ENCODE measurements at places on chromosomes 1 and 21.

- DNase-seq: no peak
Observed at GRCh38 chr1:119083980-119084379, 56.5 kb downstream of the WARS2 start.

DNA sequence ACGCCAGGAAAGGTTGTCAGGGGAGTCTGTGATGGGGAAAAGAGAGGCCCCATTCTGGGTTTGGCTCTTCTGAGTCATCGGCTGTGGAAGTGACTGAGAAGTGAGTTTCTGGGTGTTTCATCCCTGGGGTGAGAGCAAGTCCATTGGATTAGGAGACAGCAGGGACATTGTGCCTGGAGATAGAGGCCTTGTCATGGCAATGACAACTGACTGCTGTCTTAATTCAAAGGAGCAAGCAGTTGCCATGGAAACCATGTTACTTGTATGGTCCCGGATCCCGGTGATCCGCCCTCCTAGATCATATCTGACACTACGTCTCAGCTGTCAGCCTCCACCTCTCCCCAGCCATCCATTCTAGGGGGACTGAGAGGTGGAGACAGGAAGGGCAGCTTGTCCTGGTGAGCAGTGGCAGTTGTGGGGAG is 34.4 kb downstream of the KIAA0040 start:
- no peak for DNase-seq

DNA sequence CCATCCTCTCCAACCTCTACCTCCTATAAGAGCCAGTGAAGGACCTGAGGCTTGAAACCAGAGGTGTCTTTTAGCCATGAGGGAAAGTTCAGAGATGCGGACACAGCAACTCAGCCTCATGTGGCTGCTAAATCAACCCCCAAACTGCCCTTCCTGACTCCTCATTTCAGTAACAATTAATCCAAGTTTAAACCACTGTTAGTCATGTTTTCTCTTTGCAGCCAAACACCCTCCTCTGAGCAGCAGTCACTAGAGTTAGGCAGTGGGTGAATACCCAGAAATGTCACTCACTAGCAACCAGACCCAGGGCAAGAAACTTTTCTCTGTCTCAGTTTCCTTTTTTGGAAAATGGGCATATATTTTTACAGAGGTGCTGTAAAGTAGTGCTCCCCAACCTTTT is 71.2 kb downstream of the KCNJ15 start:
- no peak for DNase-seq

GRCh38 chr1:238652346-238652968 is 733.9 kb upstream of the CHRM3 start:
- no peak for DNase-seq

DNA sequence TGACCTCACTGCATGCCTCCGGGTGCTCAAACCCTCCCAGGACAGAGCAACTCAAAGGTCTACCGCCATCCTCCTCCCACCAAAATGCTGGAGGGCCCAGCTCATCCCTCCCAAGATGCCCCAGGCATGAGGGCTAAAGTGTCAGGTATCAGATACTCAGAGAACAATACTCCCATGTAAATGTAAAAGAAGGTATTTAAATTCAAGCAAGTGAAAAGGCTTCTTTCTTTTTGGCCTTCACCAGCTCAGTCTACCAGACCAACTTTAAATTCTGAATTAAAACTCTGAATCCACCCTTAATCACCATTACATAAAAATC is 3.0 kb downstream of the PARP1 start:
- no peak for DNase-seq

DNA sequence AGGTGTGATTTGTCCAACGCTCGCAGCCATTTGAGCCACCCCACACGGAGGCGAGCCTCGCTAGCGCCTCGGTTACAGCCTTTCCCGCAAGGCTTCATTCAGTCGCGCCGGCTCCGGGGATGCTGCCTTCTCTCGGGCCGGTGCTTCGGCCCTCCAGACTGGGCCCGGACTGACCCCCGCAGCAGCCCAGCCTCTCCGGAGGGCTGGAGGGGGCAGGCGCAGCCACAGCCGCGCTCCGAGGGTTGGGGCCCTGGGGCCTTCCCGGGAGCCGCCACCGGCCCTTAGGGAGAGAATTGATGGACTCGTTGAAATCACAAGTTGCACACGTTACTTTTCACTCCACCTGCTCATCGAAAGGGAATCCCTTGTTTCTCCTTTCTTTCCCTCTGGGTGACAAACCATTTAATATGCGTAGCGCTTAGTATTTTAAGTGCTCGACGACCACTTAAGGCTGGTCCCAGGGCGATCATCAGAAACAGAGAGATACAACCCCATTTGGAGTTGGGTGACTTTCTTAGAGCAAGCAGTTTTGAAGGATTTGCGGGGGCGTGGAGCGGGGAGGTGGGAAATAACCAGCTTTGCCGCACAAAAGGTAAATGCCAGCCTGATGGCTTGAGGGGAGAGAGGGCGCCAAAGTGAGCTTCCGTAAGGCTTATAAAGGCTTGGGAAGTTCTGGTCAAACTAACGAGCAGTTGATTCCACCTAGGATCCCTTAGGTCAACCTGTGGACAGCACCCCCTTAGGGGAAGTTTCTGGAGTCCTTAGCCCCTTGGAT is 24.6 kb upstream of the ENAH start:
- DNase-seq: no peak

GRCh38 chr1:40593449-40594186 is 62.2 kb downstream of the ZNF684 start:
- DNase-seq: no peak

DNA sequence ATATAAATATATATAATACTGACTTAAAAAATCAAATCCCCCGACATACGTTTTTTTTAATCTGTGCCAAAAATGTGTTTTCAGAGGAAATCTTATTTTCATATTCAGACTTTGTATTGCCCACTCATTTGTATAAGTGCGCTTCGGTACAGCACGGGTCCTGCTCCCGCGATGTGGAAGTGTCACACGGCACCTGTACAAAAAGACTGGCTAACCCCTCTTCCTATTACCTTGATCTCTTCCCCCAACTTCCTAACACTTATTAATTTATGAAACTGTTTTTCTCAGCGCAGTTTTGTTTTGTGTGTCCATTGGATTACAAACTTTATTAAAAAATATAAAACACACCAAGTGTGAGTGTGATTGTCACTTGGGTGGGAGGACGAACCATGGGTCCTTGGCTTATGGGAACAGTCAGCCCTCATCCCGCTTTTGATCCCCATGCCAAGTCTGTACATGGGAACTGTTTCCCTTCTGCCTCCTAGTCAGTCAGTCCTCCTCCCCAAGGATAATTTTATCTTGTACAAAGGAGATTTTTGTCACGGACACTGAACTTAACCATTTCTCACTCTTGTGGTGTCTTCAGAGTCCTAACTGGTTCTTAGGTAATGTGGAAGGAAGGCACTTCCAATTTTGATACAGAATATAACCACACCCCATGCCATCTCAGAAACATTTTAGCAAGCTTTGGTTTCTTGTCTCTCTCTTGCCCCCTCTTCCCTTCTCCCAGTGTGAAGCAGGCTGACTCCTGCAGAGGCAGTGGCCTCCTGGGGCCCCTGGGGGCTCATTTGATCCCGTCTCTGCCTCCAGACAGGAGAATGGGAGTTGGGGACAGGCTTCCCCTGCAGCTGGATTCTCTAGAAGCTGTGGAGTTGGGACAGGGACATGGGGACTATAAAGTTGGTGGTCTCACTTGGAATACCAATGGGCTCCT is 35.5 kb downstream of the ZBTB17 start:
- DNase-seq: no peak

DNA sequence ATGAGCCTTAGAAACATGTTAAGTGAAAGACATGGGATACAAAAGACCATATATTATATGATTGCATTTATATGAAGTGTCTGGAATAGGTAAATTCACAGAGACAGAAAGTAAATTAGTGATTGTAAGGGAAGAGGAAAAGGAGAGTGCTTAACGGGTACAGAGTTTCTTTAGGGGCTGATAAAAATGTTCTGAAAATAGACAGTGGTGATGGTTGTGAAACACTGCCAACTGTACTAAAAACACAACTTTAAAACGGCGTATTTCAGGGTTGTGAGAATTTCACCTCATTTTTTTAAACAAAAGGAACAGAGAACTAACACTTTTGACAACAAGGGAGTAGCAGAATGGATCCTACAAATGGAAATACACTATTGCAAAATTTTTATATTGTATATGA is 13.4 kb downstream of the COP1 start:
- no peak for DNase-seq

GRCh38 chr1:108892356-108893140 is 15.8 kb downstream of the GPSM2 start:
- no peak for DNase-seq

GRCh38 chr1:110111081-110111480 is 1.2 kb upstream of the UBL4B start:
- DNase-seq: no peak

DNA sequence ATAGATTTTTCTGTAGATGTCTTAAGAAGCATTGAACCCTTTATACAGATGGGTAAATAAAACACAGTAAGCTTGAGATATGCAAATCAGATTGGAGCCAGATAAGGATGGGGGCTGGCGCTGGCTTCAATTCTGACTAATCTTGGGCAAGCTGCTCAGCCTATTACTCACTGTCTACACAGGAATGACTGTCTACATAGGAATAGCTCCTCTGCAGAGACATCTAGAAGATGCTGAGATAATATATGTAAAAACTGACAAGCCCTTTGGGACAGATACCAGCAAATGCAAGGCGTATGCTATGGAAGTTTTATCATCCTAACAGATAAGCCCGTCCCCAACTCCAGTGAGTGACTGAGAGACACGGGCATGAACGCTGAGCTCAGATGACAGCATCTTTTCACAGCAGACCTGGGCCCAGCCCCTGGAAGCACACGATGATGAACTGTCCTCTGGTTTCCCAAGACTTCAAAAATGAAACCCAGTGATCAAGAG is 1.7 kb downstream of the CLDN14 start:
- no peak for DNase-seq

GRCh38 chr1:32817815-32818786 is 648 bp downstream of the S100PBP start:
- peak; percentile 26 for DNase-seq

DNA sequence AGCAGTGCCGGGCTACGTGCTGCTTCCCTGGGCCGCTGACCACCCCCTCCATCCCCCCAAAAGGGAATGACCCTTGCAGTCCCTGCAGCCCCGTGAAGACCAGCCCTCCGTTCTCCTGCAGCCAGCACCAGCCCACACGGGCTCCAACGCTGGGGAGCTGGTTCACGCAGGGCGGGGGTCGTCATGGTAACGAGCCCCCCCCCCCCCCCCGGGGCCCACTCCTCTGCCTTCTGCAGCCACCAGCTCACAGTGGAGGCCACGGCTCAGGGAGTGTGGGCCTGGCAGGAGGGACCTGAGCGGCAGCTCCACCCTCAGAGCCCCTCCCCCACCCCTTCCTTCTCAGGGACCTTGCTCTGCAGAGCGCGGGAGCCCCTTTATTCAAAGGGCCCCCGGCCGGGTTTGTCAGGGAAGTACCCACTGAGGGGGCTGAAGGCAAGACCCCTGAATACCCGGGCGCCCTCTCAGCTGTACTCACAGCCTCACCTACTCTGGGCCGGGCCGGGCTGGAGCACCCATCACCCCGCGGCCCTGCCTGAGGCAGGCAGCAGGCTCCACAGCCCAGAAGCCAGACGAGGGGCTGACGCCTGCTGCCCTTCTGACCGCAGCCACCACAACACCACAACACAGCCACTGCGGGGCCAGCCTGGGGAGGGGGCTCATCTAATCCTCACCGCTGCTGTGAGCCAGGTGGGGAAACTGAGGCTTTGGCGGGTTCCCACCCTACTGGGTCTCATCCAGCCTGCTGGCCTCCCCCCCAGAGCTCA is 12.6 kb downstream of the MEGF6 start:
- DNase-seq: no peak

DNA sequence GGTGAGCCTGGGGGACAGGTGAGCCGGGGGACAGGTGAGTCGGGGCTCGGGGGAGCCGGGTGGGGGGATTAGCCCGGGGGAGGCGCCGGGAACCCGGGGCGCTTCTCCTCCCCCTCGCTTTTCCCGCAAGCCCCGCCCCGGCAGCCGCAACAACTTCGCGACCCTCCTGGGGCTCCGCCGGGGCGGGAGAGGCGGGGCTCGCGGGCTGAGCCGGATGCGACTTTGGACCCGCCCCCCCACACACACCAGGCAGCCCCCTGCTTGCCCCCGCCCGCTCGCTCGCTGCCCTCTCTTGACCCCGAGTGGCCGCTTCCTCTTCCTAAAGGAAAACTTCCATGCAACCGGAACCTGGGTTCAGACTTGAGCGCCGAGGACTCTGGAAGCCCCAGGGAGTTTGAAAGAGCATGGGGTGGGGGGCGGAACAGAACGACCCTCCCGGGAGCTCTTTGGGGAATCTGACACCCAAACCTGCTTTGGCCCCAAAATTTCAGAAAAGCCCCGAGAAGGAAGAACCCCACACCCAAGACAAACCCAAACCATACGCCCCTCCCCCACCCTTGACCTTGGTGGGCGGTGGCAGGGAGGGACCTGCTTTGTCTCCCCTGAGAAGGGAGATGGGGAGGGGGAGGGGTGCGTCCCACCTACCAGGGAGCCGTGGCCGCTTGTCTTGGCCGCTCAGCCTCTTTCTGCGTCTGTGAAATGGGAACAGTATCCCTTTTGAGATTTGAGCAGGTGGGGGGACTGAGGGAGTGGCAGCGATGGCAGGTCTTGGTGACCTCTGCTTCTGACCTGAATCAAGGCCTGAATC is 550 bp downstream of the ARHGEF16 start:
- peak; percentile 4 for DNase-seq

DNA sequence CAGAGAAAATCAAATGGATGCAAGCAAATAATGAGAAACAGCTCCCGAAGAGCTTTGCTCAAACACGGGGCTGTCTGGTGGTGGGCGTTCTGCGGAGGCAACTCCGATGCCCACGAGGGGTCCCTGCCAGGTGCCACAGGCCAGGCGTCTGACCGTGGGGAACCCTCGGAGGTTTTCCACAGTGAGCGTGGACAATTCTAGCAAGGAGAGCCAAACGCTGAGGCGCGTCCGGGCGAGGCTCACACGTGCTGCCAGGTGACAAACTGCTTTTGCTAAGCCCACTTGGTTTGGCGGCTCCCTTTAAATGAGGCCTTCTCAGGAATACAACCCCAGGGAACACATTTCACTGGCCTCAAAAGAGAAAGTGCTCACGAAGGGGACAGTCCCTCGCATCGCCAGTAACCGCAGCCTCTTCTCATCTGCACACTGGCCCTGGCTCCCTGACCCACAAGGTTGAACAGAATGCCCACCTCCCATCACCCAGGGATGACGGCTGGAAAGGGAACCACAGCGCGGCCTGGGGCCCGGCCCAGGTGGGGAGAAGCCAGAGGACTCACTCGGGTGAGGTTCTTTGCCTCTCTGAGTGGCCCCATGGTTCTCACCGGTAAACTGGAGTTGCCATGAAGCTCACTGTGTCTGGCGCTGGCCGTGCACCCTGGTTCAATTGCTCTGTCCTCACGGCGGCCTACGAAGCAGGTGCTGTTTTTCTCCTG is 97.4 kb downstream of the PRDM16 start:
- no peak for DNase-seq

GRCh38 chr1:38138498-38139233 is 92.1 kb upstream of the POU3F1 start:
- no peak for DNase-seq

Measured in CD4-positive, alpha-beta T cell treated with Interleukin-17A for 1 hour (primary cell).